ENCODE measurements at places on chromosomes 4 and X.
A peak's percentile ranks its signal among the peaks of the same experiment; 100 is the strongest.

DNA sequence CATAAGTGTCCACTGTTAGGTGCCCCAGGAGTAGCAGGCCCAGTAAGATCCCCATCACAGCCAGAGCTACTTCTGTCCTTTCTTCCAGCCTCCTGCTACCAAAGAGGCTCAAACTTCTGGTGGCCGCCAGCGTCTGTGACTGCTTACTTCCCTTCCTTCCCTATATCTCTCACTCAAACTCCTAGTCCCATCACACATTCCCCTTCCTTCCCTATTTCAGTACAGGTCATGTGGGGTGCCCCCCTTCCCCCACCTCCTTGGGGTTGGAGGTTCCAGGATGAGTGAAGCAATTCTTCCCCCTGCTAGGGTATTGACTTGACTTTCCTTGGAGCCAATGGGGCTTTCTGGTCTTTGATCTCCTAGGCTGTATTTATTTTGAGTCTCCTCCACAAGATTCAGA is at the start of gene VSIG4:
TSS of gene VSIG4 (minus strand) at position 137 of the 400 bp plus-strand sequence. CDS start at position 55, 82 bp downstream.
- DNase-seq: no peak

GRCh38 chr4:83010522-83011318 is at the start of gene LIN54:
Gene LIN54 (minus strand): TSS chr4:83010823. CDS start chr4:82984844, 25,979 bp downstream.
- DNase-seq: peak; percentile 82

GRCh38 chr4:176921256-176921655 is 128.5 kb upstream of the VEGFC start:
- no peak for DNase-seq

DNA sequence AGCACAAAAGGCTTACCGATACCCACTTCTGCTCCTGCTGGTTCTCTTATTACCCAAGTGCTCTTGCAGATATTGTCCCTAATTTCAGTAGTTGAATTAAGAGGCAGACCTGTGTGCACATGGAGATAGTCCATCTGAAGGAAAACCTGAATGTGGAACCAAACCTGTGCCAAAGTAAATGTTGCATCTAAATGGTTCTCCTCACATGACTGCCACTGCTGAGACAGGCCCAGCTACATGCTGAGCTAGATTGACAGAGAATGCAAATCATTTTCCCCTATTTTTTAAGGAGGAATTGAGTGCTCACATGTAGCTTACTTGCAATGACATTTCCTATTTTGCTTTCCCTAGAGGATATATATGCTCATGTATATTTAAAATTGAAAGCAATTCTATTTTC is 609.1 kb upstream of the TECRL start:
- no peak for DNase-seq

DNA sequence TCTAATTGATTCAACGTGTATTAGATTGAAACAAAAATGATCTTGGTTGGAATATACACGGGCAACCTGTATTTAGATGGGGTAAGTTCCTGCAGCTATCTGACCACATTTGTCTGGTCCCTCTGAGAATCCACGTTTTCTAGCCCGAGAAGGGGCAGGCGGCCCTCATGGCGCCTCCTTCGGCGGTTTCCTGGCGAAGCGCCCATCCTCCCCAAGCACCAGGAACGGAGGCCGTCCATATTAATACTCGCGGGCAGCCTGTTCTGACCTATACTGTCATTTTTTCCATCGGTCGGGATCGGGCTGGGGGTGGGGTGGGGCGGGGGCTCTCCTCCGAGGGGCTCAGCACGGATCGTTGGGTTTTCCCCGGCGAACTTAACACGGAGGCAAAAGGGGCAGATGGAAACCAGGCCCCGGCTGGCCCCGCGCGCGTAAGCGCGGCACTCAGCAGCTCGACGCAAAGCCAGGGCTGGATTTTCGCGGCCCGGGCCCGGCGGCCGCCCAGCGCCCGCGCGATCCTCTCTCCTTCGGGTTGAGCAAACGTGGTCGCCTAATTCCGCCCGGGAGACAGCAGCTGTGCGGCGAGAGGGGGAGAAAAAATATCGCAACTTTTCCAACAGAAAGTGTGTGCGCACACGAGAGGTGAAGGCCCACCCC is 77.2 kb upstream of the BCOR start:
- DNase-seq: peak; percentile 61

DNA sequence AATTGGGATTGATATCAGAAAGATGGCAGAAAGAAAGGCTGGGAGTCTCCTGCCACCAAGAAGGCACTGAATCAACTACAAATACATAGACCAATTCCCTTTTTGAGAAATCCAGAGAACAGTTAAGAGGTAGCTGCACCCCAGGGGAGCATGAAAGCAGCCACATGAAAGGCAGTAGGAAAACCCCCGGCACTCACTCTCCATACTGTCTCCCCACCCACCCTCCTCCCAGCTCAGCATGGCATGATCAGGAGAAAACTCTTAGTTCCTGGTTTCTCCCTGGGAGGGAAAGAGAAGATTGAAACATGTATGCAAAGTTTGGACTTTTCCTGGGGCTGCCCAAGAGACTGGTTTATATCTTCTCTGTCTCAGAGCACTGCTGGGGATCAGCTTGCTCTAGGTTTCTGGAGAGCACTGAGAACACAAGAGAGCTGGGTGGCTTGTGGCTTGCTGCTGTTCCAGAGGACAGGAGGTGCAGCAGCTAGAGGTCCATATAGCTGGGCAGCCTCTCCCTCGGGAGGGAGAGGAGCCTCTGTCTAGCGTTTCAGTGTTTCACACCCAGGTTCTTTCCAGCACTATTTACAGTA is 305.7 kb downstream of the PDGFC start:
- DNase-seq: no peak

DNA sequence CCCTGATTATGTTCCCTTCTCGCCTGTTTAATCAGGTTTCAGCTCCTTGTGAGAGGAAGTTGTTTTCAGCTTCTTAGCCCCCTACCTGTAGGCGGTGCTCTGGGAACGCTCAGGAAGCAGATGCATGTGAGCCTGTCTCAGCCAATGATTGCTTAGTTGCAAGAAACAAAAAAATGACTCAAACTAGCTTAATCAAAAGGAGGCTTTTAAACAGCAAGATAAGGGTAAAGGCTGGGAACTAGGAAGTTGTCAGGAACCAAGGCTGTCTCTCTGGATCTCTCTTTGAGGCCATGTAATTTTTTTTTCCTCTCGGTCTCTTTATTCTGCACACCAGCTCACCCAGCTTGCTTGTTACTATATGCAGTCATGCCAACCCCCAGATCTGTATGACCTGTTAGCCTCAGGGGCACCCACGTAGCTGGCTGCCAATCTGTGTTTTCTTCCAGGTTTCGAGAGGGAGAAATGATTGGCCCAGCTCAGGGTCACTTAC is 109.1 kb downstream of the PTTG2 start:
- no peak for DNase-seq

DNA sequence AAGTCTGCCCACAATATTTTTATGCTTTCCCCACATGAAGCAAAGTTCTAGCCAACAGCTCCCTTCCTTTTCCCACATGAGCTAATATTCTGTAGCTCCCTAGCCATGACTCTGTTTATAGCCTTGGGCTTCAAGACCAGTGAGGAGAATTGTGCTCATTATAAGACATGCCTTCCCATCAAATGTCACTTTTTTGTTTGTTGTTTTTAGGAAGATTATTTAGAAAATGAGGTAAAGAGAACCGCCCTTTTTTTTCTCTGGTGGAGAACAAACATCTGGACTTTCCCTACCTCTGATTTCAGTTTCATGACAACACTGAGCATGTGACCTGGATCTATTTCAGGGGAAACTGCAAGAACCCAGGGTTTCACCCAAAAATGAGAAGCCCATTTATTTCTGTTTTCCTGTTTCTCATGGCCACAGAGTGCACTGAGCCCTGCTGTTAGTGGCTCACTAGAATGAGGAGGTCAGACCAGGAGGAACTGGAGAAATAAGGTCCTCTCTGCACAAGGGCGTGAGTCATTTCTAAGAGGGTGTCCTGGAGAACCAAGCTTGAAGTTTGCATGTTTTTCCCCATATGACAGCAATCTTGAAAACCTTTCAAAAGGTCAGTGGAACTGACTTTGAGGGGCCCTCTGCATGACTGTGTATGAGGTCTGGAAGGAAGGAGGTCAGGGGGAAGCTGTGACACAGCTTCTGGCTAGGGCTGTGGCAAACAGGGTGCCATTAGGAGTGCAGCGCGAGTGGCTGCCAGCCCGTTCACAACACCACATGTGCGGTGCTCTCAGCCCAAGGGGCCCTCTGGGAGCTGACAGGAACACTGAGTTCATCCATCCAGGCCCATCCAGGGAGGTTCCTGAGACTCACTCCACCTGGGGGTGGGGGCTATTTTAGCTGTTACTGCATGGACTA is 55.2 kb downstream of the CHST7 start:
- DNase-seq: no peak

DNA sequence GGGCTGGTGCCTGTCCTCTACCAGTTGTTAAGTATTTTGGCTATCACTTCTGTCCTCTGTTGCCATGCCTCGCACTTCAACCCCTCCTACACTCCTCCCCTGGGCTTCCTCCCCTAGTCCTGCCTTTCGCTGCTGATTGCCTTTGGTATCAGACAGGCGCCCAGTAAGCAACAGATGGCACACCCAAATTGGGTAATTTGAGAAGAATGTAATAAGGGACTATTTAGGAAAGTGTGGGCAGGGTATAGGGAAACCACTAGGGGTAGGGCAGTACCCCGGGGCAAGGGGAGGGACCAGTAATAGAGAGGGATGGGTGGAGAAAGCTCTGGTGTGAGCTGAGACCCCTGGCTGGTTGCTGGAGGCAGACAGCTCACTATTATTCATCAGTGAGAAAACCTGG is 172.7 kb upstream of the USP9X start:
- no peak for DNase-seq

- DNase-seq: no peak
These were observed 90.2 kb downstream of the P2RY10 start for GRCh38 chrX:79035421-79035820.

DNA sequence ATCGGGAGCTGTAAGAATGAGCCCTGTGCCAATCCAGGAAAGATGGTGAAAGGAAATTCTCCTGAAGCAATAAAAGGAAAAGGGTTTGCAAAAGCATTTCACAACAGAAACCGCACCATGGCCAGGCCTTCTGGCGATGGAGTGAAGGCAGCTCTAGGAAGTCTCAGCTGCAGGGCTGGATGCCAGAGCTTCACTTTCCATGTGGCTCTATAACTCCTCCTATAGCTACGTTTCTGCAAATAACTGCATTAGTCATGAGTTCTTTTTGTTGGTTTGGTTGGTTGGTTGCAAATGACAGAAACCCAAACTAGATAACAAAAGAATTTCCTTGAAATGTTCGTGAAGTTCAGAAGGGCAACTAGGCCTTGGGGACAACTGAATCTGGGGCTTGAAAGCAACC is 84.6 kb downstream of the RELL1 start:
- no peak for DNase-seq
